ENCODE measurements at places on chromosomes 3 and 15.

- DNase-seq: no peak
Measured at GRCh38 chr3:154085071-154085470, 36.1 kb upstream of the ARHGEF26 start.

GRCh38 chr15:85162237-85162636 is 180.6 kb downstream of the PDE8A start:
- DNase-seq: no peak

- no peak for DNase-seq
Measured at GRCh38 chr3:22908989-22909507, 294.1 kb upstream of the UBE2E2 start.

DNA sequence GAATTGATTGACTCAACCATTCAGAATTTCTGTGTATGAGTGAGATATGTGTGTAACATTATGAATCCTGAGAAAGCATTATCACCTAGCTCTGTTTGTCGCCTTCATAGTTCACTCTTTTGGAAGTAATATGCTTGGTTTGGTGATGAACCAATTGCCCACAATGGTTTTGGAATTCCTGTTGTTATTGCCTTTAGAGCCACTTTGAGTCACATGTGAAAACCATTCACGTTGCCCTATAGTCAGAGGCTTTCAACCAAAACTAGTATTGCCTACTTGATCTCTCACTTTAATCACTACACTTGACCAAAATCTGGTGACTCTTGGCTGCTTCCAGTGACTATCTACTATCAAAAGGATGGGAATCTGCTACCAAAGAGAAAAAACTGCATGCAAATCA is 78.2 kb upstream of the FLNB start:
- no peak for DNase-seq

DNA sequence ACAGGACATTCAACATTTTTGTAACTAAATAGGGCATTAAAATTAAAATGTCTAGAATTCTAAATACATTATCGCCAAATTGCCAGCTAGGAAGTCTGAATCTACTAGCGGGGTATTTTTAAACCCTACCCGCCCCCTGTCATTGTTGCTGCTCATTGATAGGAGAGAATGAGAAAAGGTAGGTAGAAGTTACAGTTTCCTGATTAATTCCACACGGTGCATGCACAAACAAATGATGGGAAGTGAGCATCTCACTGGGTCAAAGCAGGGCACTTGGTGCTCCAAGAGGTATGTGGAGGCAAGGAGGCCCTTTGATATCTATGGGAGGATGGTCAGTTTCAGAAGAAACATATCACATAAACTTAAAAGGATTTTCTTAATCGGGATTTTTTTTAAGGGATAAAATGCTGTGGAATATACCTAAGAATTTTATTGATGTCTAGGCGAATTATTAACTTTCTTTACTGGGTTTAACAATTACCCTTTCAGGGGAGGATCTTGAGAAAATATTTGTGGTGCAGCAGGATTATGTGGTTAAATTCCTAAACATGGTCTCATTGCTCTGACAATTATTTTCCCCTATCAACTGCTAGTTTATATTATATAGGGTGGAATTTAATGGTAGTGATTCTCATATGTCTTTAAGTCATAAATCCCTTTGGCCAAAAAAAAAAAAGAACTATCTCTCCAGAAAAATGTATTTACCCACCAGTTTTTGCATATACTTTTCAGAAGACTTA is 236.0 kb upstream of the GOLGA6L4 start:
- DNase-seq: no peak

GRCh38 chr3:101278727-101279126 is 41.6 kb downstream of the IMPG2 start:
- DNase-seq: no peak

GRCh38 chr3:195443391-195443989 is 670 bp upstream of the ACAP2 start:
- DNase-seq: no peak

DNA sequence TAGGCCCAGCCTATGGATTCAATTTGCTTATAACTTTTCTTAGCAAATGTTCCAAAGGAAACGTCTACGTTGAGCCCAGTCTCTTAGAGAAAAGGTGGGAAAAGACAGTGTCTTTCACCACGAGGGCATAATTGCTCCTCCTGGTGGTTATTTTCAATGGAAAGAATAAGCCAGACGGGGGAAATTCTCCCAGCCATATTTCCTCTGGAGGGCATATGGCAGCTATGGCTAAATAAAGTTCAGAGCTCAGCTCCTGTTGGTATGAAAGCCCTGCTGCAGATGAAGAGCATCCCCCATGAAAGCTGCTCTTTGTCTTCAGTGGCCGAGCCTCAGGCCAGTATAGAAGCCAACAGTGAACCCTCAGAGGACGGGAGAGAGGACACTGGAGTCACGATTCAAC is 297.9 kb downstream of the RYR3 start:
- DNase-seq: peak; percentile 97

GRCh38 chr3:128426128-128426921 is 40.4 kb downstream of the DNAJB8 start:
- DNase-seq: peak; percentile 38

- DNase-seq: peak; percentile 52
Measured at GRCh38 chr3:31768479-31769125, 212.5 kb downstream of the OSBPL10 start.

DNA sequence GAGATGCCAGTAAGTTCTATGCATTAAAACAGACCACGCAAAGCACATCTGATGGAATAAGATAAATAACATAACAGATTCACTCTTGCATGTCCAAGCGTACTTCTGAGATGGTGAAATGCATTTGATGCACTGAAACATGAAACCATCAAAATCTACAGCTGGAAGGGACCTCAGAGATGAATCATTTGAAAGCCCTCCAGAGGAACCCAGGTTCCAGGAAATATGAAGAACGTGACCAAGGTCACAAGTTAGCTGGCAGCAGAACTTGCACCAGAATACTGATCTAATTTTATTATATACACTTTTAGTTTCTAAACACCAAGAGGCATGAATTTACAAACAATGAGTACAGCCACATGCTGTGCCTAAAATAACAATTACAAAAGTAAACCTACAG is 957.1 kb downstream of the FHIT start:
- no peak for DNase-seq

DNA sequence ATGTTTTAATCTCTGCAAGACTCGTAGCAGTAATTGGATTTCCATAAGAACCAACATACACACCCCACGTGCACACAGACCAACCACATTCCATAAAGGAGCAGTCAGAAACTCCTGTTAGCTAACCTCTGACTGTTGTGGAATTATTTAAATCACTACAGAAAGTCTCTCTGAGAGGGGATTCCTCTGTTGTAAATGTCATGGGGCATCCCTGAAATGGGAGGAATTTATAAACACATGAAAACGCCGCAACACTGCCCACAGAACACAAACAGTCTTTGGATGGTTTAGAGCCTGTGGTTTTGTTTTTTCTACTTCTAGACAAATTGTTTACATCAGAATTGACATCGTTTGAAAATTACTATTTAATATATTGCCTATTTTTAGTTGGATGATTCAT is 740.1 kb upstream of the GRM7 start:
- DNase-seq: no peak

GRCh38 chr15:77224352-77224751 is 153.4 kb upstream of the TSPAN3 start:
- peak; percentile 33 for DNase-seq

- no peak for DNase-seq
Measured at GRCh38 chr3:148723631-148724030, 25.9 kb downstream of the AGTR1 start.

GRCh38 chr3:12630292-12630691 is 33.6 kb downstream of the RAF1 start:
- no peak for DNase-seq

DNA sequence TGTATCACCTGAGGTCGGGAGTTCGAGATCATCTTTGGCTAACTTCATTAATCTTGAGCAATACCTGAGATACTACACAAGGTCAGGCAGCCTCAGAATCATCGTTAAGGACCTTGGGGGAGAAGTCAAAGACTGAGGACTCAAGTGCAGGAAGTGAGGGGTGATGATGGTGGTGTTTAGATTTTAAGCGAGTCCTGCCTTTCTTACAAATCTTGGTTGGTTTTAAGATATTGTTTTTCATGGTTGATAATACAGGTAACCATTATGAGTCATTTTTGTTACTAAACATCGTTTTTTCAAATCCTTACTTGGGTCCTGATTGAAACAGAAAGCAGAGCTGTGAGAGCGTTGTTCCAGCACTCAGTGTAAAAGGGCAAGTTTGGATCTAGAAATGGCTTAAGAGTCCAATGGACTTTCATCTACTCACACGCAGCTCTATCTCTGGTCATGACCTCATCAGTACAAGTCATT is 4.1 kb downstream of the RASGRP1 start:
- DNase-seq: no peak
